ENCODE measurements at places on chromosomes 3 and 15.

DNA sequence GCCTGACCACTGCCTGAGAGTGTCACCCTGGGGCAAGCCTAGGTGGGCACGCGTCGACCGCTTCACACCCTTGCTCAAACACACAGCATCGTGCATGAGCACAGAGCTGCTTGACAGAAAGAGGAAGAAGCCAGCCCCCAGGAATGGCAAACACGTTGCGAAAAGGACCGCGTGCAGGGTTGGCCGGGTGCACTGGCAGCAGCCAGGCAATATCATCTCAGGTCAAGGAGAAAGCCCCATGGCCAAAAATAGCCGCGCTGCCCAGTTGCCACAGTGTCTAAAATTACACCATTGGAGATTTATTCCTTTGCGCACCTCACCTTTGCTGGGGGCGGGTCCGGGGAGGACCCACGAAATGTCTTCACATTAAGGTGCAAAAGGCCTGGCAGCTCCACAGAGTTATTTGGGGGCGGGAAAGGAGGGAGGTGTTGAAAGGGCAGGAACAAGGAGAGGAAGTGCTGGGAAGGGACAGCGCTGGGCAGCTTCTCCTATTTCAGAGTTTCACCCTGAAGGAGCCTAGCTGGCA lies 44.7 kb upstream of the NR2F2 start:
- DNase-seq, result no peak

GRCh38 chr3:23435318-23435717 lies 232.2 kb downstream of the UBE2E2 start:
- no peak for DNase-seq

- DNase-seq, result no peak
Measured at GRCh38 chr3:148070041-148070440, 627.7 kb upstream of the AGTR1 start.

- no peak for DNase-seq
Measured at GRCh38 chr3:18300916-18301315, 124.2 kb downstream of the SATB1 start.

DNA sequence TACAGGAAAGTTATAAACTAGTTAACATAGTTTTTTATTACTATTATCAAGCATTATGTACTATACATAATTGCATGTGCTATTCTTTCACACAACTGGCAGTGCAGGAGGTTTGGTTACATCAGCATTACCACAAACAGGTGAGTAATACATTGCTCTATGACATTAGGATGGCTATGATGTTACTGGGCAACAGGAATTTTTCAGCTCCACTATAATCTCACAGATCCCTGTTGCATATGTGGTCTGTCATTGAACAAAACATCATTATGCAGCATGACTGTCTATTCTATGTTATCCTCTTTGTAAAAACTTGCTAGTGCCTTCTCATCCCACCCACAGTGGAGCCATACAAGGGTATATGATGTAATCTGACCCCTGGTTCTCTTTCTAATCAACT lies 36.5 kb upstream of the PDZRN3 start:
- DNase-seq, result no peak

DNA sequence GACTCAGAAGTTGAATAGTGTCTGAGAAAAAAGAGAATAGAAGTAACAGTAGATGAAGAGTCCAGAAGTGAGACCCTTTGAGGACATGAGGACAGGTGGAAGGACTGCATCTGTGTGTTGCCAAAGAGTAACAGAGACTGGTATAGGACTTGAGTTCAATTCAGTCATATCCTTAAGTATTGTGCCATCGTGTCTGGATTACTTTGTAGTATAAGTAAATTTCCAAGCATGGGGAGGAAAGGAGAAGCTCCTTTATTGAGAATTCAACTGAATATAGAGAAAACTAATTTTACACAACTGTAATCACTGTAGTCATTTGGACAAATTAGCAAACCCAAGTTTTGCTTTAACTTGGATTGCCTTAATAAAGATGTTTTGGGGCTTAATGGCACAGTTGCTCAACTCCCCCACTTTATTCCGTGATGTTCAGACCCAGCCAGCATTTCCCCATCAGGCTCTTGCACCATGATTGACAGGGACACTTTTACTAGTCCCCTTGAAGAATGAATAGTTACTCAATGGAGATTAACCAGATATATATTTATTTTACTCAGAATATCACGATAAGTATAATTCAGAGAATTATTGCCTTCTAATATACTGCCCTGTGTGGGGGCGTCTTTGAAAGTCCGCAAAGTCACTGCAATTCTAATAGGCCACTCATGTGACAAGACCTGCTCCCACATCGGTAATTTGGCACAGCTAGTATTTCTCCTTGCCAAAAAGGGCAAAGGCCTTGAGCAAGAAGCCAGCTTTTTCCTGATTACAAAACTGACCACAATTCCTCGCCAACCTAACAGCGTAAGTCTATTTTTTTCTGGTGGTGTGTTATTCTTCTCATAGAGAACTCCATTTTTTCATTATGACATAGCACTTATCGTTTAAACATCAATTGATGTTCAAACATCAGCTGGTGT lies 61.3 kb downstream of the PPARG start:
- no peak for DNase-seq

DNA sequence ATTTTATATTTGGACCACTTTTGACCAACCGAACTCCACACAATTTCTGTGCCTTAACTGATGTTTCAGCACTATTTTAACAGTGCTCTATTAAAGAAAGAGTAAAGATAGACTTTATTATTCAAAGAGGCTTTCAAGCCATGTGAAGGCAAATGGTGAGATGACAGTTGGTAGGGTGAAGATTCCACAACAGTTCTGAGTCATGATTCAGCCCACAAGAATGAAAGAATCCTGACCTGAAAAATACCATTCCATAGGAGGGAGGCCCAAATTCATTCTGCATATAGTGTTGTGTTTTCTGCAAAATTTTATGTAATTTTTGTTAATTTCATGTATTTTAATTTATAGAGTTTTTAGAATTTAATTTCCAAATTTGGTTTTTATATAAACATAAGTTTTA lies 135.6 kb upstream of the STAC start:
- DNase-seq, result no peak

GRCh38 chr3:65581313-65581712 lies 457.4 kb downstream of the MAGI1 start:
- no peak for DNase-seq

- DNase-seq, result no peak
Measured at GRCh38 chr3:71189480-71189879, 394.0 kb downstream of the FOXP1 start.

- DNase-seq, result no peak
Measured at GRCh38 chr15:34241376-34242330, 16.8 kb downstream of the EMC4 start.

DNA sequence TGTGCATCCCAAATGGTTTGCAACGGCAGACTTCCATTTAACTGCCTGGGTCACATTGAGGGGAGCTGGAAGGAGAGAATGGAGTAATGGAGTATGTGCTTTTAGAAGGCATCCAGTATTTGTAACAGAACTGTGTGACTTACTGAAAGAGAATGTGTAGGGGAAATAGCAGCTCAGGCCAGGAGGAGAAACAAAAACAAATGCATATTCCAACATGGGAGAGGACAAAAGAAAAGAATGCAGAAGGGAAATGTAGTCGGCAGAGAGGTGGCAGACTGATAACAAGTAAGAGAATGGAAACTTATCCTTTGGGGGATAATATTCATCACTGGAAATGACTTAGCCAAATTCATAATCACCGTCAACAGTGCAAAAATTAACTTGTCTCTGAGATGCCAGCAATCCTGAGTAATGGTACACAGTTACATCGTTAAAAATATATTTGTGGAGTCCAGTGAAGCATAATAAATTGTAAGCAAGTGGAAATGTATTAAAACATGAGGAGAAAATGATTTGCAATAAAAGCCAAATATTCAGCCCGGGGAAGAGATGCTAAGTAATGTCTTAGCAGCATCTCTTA lies 294.9 kb upstream of the SGO1 start:
- no peak for DNase-seq

- no peak for DNase-seq
Measured at GRCh38 chr15:29465196-29465595, 195.6 kb upstream of the NSMCE3 start.

DNA sequence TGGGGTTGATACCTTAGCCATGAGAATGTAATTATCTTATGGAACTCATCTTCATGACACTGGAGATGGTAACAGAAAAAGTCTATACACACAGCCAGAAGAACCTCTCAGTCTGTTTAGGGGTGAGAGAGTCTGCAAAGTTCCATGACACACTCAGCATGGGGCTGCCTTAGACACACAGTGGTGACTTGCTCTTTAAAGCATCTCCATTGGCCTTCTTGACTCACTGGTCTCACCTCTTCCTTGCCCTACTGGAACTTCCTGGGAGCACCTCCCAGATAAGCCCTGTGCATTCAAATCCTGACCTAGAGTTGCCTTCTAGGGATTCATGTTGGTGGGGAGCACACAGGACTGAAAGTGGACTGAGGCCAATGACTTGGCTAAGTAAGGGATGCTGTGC lies 9.3 kb downstream of the MAGI1 start:
- no peak for DNase-seq

DNA sequence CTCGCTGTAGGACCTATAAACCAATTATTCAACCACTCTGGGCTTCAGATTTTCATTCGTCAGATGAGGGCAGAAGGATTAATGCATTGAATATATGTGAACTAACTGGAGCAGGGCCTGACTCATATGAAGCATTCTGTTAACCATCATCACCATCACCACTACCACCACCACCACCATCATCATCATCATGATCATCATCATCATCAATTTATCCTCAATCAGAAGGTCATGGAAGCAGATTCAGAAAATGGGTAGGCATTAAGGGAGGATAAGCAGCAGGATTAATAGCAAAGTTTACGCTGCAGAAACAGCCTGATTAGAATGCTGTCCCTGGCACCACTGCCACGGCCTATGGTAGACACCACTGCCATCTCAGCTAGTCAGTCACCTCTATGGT lies 407.5 kb upstream of the THBS1 start:
- no peak for DNase-seq

DNA sequence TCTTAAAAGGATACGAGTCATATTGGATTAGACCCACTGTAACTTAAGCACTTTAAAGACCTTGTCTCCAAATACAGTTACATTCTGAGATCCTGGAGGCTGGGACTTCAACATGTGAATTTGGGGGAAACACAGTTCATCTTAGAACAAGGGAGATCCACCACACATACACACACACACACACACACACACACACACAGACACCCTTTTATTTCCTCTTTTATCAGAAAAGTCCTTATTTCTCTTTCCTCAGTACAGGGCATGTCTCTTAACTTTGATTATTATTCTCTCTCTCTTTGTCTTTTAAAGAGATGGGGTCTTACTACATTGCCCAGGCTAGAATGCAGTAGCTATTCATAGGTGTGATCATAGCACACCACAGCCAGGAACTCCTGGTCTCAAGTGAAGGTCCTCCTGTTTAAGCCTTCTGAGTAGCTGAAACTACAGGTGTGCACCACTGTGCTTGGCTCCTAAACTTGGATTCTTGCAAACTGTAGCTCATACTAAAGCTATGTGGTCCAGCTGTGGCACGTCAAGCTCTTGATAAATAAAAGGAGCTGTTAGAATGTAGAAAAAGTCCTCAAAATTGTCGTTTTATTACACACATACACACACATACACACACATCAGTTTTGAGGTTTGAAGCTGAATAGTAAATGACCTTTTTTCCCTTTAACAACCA lies 7.4 kb downstream of the GOLM2 start:
- DNase-seq, result no peak

GRCh38 chr3:126406389-126407296 lies 11.9 kb downstream of the CFAP100 start:
- no peak for DNase-seq

All from activated naive CD4-positive, alpha-beta T cell (primary cell).